ENCODE measurements at places on chromosomes 7 and 10.

DNA sequence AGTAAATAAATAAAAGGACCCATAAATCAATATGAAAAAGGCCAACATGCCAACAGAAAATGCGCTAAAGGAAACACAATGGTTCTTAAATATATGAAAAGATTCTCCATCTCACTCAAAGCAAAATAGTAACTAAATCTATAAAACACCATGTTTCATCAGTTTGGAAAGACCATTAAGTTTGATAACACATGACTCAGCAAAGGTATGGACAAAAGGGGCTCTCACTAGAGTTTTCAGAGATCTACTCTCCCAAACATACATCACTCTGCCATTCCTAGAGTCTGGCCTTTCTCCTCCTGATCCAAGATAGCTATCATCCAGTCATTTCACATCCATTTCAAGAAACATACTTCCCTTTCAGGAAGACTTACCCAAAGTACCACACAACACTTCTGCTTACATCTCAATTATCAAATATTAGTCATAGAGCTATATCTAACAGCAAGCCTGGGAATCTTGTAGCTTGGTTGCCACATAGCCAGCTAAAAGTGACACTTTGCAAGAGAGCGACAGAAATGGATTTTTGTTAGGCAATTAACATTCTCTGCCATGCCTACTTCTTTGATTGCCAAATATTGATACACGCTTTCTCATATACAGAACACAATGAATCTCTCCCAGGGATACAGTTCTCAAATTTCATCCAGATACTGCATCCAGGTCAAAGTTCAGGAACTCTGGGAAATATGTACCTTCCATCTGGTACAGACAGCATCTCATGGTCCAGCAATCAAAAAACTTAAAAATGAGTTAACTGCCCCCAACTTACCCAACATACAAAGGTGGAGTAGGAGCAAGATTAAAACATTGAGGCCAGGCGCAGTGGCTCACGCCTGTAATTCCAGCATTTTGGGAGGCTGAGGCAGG lies 28.8 kb downstream of the TOMM7 start:
- no peak for DNase-seq

- no peak for DNase-seq
Observed at GRCh38 chr10:25382029-25382810, 207.4 kb downstream of the GPR158 start.

DNA sequence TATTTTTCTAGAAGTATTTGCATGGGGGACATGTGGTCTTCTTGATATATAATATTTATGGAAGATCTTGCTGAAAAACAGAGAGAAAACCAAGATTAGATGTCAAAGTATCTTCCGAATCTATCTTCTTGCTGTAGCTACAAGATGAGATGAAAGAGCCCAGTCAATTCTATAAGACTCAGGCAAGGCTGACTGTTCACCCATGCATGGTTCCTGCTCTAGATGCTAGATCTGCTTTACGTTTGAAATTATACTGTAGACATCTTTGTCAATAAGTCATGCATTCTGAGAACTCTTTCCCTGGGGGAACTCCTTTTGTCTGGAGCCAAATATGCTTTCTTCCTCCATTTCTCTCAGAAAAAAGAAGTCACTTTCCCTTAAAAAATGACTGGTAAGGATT lies 1292.0 kb downstream of the XPNPEP1 start:
- no peak for DNase-seq

GRCh38 chr7:34928052-34928451 lies 109.2 kb downstream of the DPY19L1 start:
- DNase-seq: peak; percentile 44
